ENCODE measurements at places on chromosomes 2 and 18.

GRCh38 chr2:239727776-239728600 lies 297.2 kb downstream of the NDUFA10 start:
- no peak for DNase-seq

GRCh38 chr2:42977270-42978174 lies 185.1 kb upstream of the HAAO start:
- DNase-seq: no peak

GRCh38 chr2:164891460-164891859 lies 49.8 kb upstream of the COBLL1 start:
- DNase-seq: no peak

DNA sequence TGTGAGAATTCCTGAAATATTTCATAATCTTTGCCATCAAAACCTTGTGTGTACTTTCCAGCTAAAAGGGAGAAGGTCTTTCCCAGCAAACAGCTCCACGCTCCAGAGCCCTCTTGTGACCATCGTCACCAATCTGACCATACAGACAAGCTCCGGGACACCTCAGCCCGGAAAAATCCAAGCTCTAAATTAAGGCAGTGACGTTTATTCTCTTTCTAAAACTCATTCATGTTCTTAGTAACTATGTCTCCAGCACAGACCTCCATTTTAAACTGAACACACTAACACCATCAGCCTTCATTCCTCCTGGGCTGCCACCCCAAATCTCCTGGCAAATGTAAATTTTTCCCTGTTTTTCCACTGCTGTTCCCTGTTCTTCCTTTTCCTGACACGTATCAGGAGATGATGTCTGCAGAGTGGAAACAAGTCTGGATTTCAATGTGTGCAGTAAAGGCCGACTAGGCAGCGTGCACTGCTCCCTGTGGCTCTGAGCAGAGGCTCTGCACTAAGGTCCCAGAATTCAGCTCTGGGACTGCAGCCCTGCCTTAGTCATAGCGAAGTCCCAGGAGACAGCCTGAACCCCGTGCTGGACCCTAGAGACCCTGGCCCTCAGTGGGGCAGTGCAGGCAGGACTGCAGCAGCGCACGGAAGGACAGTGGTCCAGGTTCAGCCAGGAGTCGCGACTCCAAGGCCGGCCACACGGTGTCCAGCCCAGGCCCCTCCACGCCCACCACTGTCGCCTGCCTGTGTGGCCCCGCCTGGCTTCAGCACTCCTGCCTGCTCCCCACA lies 452.5 kb upstream of the SALL3 start:
- DNase-seq: no peak

- no peak for DNase-seq
Measured at GRCh38 chr2:73979021-73979420, 5.7 kb upstream of the TET3 start.

DNA sequence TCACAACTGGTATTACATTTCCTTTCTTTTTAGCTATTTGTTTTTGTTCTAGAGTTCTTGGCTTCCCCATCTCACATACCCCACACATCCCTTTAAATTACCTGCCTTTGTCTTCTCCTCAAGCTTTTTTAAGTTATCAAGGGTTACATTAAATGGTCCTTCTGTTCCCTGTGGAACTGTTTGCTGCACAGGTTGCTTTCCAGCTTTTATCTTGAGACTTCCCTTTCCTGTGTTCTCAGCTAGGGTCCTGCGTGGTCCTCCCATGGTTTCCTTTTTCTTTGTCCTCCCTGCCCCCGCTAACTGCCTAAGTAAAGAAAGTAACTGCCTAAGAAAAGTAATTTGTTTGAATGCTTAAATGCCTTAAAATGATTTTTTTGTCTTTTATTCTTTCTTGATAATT lies 66.8 kb downstream of the EPB41L5 start:
- peak; percentile 19 for DNase-seq

DNA sequence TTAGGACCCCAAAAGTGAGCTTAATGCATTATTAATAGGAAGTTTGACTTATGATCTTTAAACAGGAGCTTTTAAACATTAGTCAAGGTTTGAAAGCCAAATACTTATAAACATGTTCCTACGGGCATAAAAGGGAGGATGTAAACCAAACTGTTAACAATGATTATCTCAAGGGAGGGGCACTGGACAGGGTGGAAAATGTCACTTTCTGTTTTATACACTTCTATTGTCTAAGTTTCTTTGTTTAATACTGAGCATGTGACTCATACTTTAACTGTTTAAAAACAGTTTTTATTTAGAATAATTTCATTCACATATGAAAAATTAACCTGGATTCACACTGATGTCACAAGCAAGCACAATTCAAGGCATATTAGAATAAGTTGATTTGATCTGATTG lies 18.3 kb upstream of the ITGA6 start:
- DNase-seq: no peak

GRCh38 chr18:71827301-71827700 lies 716.8 kb downstream of the CBLN2 start:
- DNase-seq: no peak

DNA sequence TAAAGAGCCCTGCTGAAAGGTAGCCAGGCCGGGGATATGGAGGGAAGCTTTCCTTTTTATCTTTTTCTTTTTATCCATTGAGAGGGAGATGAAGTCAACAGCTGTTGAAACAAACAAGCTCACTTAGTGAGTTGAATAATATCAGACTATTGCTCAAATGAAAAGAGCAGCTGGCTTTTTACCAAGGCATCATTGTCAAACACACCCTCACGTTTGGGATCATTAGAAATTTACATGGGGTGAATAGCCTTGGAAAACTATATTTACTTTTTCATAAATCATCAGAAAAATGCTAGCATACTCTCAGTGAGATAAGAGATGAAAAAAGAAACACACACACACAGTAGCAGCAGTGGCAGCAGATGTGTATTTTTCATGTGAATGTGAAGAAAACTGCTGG lies 71.5 kb upstream of the HNMT start:
- no peak for DNase-seq

DNA sequence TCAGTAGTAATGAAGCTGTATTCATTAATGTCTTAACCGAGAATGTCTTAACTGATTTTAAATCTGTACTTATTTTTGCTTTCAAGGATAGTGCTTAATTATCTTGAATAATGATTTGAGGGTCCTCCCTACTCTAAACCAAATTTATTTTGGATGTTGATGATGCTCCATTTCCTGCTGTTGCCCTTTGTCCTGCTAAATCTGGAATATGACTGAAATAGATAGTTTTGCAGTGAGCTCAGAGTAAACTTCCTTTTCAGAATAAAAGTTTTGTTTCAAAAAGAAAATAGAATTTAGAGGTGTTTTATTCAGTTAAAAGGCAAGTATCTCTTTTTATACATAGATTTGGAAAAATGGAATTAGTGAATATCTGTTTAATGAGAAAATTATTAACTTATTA lies 8.1 kb downstream of the NBEAL1 start:
- DNase-seq: no peak

DNA sequence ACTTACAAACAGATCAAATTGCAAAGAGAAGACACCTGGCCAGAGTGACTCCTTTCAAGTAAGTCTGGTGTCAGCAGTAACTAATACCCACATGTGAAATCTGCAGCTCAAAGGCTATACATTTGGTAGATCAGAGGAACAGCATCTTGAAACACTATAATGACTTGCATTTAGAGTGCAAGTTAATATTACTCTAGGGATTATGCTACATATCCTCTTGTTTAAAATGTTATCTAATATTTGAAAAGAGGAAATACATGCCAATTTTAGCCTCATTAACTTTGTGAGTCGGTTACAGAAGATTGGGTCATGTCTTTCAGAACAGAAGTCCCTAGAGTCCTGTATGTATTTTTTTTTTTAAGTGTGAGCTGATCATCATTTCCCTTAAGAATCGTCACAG lies 15.2 kb downstream of the LANCL1 start:
- DNase-seq: no peak

DNA sequence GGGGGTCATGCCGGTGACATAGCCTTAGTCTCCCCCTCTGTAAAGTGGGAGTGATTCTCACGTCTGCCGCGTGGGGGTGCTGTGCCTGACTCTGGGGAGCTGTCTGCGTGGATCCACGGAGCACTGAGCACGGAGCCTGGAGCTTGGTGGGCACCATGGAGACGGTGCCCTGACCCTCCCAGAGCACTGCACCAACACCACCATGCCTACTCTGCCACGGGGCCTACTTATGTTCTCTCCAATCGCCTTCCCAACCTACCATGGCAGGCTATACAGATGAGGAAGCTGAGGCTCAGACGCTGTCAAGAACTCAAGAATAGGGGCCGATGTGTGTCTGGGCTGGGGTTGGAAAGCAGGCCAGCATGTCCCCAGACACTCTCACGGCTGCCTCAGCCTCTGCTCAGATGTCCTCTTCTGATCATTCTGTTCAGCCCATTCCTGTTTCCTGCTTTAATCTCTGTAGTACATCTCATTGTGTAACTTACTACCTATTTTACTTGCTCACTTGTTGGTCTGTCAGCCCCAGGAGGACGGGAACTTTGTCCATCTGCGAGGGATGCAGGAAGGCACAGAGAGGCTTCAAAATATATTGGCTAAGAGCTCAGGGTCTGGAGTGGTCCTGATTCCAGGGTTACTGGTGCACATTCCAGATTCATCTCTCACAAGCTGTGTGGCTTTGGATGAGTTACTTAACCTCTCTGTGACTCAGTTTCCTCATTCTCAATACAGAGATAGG lies 168.1 kb upstream of the HS6ST1 start:
- DNase-seq: no peak

GRCh38 chr2:162424816-162425215 lies 80.9 kb downstream of the GCA start:
- DNase-seq: no peak

DNA sequence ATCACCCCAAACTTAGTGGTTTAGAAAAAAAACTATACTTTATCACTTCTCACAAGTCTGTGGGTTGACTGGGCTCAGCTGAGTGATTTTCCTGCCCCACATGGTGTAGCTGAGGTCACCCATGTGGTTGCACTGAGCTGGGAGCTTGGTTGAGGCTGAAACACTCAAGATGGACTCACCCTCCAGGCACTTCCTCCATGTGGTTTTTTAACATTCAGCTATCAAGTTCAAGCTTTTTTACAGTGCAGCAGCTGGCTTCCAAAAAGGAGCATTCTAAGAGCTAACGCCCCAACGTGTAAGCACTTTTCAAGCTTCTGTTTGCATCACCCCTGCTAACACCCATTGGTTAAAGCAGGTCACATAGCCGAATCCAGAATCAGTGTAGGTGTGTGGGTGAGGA lies 105.9 kb upstream of the CREB1 start:
- DNase-seq: peak; percentile 79

DNA sequence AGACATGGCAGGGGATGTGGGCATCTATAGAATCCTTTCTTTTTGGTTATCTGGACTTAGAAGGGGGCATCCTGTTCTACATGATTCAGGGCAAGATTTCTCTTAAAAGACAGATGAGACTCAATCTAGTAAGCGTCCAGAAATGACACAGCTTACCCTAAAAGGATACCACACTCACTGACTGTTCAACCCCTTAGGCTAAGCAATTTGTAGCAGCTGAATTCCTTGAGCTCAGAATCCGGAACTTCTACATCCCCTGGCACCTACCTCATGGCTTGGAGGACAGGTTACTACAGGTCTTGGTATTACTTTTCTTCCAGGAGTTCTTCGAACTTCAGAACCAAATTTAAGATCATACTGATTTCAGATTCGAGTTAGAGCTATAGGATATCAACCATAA lies 138.4 kb downstream of the LAMA3 start:
- no peak for DNase-seq

GRCh38 chr2:9311488-9311887 lies 104.9 kb downstream of the ASAP2 start:
- DNase-seq: no peak

GRCh38 chr18:26479065-26479680 lies 69.2 kb downstream of the KCTD1 start:
- DNase-seq: no peak

DNA sequence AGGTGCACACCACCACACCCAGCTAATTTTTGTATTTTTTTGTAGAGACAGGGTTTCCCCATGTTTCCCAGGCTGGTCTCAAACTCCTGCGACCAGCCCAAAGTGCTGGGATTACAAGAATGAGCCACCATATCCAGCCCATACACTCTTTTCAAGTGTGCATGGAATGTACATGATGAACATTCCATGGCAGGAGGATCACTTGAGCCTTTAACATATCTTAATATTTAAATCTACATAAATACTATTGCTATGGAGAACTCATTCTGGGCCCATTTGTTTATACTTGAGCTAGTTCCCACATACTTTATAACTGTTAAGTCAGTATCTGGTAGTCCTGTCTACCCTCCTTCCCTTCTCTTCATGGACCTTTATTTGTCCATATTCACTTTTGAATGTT lies 48.4 kb downstream of the RPE start:
- DNase-seq: no peak

DNA sequence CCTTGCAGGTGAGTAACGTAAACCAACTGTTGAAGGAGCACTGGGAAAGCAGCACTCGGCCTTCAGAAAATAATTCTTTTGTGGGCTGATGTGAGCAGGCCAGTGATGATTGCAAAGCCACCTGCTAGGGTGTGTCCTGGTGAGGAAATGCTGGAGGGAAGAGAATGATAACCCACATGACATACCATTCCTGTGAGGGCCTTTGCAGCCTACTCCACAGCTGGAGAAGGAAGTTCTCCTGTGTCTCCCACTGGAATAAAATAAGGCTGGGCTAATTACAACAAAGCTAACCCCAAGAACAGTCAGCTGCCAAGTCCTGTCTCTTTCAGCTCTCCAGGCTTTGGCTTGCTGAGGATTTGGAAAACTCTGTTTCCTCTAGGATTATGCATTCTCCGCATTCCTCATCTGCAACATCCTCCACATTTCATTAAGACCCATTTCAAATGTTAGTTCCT lies 16.7 kb upstream of the DSG1 start:
- DNase-seq: no peak

DNA sequence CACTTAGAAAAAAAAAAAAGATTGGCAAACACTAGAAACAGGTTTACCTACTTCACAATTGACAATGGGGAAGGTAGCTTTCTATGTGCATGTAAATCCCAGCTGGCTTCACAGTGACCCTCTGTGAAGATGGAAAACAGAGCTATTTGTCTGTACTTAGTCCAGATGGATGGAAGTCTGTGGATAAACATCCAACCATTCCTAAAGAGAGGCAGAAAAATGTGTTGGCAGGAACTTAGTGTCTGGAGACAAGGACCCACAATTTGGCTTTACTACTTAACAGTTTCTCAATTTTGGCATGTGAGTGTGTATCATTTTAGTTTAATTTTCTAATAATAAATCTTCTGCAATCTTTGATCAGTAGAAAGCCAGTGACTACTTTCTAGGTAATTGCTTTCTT lies 154.4 kb downstream of the RAD51AP2 start:
- DNase-seq: no peak

DNA sequence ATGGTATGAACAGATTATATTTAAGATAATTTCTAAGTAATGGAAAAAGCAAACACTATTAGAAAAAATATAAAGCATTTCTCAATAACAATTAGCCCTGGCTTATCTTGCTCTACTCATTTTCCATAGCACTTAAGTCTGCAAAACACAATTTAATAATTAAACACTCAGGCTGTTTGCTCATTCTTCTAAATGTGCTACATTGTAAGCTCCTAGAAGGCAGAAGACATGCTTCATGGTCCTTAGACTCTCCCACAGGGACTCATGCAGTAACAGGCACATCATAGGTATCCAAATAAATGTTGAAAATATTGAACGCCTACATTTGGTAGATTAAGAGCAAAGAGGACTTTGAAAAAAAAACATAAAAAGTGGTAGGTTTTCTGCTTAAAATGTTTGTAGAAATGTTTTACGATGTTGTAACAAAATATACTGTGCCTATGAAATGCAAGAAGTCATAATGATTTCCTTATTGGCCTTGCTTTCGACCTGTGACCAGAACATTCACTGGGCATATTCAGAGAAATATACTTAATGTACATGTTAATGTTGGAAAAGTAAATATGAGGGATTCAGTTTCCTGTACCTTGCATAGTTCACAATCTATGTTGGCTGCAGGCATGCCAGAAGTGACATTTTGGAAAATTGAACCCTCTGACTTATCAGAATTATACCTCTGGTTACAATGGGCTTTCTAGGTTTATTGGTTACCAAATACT lies 27.2 kb downstream of the G6PC2 start:
- DNase-seq: no peak

Data from KBM-7 (cell line).